ENCODE measurements at places on chromosomes 13 and 19. TPM values are rescaled to one million over a fixed set of nuclear protein-coding genes. Genes with fewer than 3 reads are reported as not detected.

Gene CYP2A7
- not detected for total RNA-seq

Gene MBOAT7
- 47.6 TPM for total RNA-seq

Gene ENOX1
- total RNA-seq = 10.1 TPM

Gene ZNF420
- total RNA-seq = 16.2 TPM

Gene C19orf47
- total RNA-seq = 17.7 TPM

Data from metanephros (tissue), 2 donors.